Activated T-cell treated with anti-CD3 and anti-CD28 coated beads for 4 hours (primary cell): ENCODE measurements at places on chromosomes 2 and 18.

DNA sequence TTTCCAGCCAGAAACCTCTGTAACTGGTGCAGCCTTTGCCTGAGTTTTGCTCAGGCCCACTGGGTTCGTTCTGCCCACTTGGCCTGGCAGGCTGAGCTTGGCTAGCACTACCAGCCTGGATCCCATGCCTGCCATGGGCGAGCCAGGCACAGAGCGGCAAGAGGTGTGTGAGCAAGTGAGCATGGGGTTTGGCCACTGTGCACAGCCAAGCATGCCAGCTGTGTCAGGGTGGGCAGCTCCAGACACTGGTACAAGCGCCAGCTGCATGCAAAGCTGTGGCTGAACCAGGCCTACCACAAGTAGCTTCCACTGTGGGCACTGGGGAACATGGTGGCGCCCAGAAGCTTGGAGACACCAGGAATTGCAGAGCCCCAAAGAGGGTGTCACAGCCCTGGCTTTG lies 56.3 kb upstream of the LDAH start:
- DNase-seq = no peak

DNA sequence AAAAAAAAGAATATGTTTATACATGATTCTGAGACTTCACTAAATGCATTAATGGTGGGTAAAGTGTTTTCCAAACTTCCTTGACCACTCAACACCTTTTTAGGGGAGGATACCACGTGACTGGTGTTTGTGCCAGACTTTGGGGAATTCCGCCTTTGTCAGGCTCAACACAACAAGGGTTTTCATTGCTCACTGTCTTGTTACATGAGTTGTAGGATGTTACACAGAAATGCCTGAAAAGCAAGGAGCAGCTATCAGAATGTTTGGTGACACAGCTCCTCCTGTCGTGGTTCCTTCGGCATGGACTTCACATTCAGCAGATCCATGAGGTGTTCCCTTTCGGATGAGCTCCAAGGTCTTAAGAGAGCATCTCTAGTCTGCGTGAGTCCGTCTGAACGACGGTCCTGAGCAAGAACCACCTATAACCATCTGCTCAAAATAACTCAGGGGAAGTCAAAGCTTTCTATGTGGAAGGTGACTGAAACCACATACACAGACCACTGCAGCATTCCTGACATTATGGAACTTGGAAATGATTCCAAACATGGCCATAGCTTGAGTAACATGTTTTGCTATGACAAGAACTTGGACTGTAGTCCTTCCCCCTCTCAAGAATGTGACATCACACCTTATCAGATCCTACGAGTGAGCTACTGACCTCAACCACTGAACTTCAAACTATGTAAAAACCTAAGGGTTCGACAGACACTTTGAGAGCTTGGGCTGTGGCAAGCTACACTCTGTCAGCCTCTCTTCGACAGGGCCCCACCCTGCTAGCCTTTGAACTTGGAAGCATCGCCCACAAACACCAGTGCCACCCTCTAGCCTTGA lies 57.5 kb downstream of the MCFD2 start:
- DNase-seq = no peak

DNA sequence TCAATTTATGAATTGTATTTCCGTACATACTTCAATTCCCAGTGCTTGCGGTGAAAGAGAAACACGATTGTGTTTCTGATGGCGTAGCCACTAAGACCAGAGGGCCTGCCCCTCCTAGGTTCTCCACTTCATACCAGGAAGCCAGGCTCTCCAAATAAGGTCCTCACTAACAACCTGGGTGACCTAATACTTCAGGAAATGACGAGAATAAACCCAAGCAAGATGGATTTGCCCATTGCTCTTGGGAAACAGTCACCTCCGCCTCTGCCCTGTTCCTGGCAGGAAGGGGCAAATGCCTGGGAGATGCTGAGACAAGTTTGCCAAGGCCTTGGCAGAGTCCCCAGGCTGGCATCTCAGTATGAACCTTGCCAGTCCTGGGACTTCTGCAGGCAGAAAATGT lies 41.8 kb downstream of the TTC32 start:
- no peak for DNase-seq

DNA sequence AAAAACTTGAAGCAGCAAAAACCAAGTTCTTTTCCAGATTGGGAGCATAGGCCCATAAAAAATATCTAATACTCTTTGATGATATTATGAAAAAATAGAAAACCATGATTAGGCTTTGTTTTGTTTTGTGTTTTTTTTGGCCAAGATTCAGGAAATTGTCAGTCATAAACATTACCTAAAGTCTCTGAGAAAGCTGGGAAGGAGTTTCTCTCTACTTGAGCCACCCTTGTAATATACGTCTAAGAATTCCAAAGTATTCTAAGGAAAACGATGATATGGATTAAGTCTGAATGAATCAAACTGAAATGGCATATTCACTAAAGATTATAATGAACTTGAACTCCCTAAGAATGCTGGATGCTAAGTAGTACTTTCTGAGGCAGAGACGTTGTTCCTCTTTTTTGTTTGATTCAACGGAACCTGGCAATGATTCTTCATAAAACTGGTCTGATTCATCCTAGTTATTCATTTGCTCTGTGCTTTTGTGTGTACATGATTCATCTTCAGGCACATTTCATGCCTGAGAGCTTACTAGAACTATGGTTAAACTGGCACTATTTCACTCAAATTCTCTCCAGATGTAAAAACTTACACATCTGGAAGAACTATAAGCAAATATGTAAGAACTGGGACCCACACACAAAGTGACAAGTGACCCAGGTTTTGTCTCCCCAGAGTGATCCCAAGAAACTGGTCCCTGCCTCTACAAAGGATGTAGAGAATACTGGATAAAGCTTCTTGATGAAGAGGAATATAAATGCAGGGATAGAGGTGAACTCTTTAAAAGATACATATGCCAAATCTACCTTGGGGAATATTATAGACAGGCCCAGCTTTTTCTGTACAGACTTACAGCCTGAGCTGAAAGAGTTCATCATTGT lies 159.7 kb downstream of the DOCK10 start:
- no peak for DNase-seq

GRCh38 chr18:13568443-13569392 lies 157.6 kb downstream of the FAM210A start:
- no peak for DNase-seq

GRCh38 chr18:12398625-12399024 lies 9.1 kb upstream of the PRELID3A start:
- DNase-seq = no peak

- no peak for DNase-seq
Measured at GRCh38 chr2:215105607-215106354, 32.6 kb downstream of the ABCA12 start.

DNA sequence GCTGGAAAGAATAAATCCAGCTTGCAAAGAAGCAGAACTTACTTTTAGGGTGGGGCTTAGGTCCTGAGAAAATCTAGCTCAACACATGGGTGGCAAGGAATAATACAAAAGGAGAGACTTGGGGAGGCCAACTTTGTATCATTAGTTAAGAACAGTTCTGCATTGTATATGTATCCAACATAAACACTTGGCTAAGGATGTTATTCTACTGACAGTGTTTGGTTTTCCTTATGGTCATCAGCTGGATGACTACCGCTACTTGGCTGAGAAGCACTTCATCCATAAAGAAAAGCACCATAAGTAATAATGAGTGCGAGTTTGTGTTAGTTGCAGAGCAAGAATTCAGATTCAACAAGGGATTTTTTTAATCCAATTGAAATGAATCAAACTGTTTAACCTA lies 614.9 kb downstream of the ARHGAP15 start:
- no peak for DNase-seq

GRCh38 chr18:79489051-79489898 lies 93.5 kb downstream of the NFATC1 start:
- DNase-seq = no peak

DNA sequence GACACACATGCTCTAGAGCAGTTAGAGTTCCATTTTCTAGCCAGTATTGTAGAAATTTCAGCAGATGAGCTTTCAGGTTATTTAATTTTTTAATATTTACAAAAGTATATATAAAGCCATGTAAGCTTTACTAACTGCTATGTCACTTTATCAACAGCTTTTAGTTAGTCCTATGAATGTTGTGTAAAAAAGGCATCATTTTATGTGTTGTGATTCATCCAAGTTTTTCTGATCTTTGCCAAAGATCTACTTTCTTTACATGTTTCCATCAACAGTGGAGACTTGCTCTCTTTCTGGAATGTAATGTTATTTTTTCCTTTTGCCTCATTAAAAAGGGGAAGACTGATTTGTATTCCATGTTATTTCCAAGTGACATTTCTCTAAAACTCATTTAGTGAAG lies 125.2 kb upstream of the TFPI start:
- DNase-seq = no peak
